ENCODE measurements at places on chromosomes 7 and 10. TPM values are rescaled to one million over a fixed set of nuclear protein-coding genes. Genes with fewer than 3 reads are reported as not detected.

GRCh38 chr7:29276199-29276598, 81.6 kb downstream of the CHN2 start:
- DNase-seq, result no peak

DNA sequence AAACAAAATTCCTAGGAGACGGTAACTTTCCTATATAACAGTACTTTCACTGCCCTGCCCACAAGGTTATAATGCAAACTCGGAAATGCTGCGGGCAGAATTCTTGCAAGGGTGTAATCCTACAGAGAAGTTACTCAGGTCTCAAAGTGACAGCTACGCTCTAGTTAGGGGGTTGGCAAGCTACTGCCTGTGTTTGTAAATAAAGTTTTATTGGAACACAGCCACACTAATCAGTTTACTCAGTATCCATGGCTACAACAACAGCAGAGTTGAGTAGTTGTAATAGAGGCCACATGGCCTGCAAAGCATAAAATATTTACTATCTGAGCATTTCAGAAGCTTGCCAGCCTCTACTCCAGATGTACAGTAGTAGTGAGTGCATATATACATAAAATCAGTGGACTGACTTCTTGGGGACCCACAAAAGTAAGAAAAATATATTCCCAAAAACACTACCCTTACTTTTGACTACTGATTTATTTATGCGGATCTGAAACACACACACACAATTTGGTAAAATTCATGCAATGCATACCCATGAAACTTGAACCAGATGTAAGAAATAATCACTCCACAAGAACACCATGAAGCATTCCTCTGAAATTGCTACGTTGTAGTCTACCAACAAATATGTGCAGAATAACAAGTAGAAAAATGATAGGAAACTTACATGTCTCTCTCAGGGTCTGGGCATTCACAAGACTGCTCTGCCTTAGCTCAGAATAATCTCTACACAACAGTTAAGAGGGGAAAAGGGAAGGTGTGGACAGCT, 53.0 kb downstream of the SMURF1 start:
- no peak for DNase-seq

SFMBT2 gene
- under 0.01 TPM for total RNA-seq

DNA sequence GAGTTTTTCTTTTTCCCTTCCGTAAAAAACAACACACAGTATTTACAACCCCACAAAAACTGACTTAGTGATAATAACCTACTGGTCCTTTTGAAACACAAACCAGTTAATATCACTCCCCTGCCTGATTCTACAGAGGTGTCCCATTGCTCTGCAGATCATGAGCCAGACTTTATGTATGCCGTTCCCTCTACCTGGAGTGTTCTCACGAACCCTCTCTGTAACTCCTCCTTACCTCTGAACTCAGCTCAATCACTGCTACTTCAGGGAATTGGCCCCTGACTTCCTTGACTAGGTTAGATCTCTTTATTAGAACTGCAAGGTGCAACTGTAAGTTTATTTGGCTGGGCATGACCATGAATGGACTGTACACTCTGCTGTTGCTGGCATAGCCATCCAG, 1.6 kb upstream of the LGI1 start:
- no peak for DNase-seq

AGBL3 gene
- total RNA-seq, result 2.2 TPM

DNA sequence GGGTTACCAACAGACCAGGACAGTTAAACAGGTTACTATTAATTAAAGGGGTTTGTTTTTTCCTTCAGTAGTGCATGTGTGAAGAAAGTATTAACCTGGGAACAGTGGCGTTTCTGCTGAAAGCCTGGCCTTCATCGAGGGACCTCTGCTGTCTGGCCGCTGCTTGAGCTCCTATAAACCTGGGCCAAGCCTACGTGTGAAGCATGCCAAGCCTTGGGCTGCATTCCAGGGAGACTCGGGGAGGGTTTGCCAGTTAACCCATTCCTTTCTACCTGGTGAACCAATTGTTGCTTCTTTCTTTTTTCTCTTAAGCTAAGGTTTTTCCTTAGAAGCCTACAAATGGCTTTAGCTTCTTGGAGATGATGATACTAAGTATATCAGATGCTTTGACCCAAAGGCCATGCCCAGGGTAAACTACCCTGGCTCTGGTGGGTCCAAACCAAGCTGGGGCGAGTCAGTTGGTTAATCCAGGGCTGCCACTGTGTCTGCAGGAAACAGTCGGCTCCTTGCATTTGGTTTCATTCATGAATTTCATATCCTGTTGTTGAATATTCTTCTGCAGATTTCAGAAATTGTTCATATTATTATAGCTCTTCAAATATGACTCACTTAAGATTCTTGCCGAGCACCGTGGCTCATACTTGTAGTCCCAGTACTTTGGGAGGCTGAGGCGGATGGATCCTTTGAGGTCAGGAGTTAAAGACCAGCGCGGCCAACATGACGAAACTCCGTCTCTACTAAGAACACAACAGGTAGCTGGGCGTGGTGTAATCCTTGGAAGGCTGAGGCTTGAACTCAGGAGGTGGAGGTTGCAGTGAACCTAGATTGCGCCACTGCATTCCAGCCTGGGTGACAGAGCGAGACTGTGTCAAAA, 23.8 kb downstream of the PFKP start:
- DNase-seq, result peak; percentile 86

DNA sequence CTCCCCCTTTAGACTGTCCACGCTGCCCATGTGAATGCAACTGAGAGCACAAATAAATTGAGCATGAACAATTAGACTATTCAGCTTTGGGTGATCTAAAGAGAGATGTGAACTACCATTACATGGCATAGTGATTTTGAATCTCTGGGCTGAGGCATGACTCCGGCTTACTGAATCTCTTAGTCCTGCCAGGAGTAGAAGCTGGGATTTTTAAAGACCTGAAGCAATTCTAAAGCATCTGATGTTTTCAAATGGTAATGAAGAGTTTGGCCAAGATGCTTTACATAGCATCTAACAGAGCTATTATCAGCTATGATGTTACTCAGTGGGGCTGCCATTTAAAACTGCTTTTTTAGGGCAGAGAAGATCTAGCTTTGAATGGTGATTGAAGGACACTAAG, 1059.1 kb downstream of the SORCS3 start:
- no peak for DNase-seq

SEMA3A gene
- total RNA-seq, result 2.5 TPM

PPP1R17 gene
- not detected for total RNA-seq

SLC18A3 gene
- not detected for total RNA-seq

DNA sequence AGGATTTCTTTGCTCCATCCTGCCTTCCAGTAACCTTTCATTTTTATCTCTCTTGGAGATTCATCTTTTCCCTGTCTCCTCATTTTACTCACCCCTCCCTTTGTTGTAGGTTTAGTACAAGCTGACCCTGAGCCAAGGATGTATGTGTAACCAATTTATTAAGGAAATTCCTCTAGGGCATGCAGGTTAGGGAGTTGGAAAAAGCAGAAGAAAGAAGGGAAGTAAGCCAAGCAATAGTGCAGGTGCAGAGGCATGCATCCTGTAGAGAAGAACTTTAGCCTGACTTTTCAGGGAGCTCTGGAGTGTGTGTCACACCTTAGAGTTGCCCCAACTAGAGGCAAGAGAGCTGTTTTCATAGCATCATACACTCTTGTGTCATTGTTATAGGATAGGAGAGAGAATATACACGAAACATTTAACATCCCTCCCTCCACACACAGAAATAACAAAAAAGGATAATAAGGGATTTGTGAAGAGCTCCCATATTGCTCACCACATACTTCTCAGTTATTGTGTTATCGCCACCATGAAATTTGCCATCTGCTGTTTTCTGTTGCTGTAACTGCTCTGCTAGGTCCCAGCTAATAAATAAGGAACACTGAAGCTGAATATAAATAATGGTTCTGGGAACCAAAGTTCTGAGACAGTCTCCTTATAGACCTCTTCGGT, 21.8 kb upstream of the SEMA3C start:
- DNase-seq, result no peak

GRCh38 chr7:151631570-151631952, 111.9 kb upstream of the RHEB start:
- peak; percentile 71 for DNase-seq

DNA sequence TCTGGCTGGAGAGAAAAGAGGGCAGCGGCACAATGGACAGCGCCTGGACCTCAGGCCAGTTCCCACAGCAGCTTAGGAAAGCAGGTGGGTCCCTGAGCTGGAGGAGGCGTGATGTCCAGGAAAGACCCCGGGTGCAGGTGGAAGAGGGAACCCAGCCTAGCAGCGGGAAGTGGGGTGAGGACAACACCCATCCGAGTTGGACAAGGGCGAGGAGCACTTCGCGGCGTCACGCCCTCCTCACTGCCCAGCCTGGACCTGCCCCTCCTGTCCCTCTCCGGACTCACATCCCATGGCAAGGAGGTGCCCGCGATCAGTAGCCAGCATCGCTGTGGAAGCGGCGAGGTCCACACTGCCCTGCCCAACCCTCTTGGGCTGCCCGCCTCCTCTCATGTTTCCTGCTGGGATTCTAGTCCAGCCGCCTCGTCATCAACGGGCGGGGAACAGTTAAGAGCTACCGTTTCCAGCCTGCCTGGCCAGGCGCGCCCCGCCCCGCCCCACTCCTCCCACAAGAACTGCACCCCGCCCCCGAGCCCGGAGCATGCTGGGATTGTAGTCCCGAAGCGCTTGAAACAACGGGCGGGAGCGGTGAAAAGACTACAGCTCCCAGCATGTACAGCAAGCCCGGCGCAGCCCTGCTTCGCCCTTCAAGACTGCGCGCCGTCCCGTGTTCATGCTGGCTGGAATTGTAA, 930.6 kb upstream of the ZNF722 start:
- no peak for DNase-seq
